ENCODE measurements at places on chromosomes 5 and 9.
A peak's percentile ranks its signal among the peaks of the same experiment; 100 is the strongest.

DNA sequence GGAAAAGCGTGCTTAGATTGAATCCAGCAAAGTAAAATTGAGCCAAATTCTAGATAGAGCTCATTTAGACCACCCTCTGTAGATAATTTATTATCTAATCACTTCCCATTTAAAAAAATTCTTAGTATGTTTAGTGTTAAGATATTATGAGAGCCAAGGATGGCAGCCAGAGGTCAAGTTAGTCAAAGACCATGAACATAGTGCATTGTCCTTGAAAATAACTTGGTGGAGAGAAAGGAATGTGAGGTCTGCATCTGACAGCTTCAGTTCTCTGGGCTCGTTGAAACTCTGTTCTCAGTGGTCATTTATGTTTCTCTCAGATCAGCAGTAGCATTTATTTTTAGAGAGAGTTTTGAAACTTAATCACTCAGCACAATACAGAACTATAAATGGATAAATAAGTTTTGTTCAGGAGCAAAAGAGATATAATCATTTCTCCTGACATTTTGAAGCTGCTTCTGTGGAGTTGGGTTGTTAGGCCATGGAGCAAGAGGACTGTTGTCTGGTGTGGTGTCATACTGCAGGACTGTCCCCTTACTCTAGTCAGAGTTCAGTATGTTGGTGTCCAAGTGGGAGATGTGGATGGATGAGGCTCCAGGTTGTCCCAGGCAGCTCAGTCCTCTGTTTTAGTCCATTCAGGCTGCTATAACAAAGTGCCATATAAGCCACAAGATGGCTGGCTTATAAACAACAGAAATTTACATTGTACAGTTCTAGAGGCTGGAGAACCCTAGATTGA, 337.7 kb downstream of the FBXL7 start:
- DNase-seq = no peak

- no peak for DNase-seq
Observed at GRCh38 chr5:116562669-116563068, 12.0 kb downstream of the SEMA6A start.

DNA sequence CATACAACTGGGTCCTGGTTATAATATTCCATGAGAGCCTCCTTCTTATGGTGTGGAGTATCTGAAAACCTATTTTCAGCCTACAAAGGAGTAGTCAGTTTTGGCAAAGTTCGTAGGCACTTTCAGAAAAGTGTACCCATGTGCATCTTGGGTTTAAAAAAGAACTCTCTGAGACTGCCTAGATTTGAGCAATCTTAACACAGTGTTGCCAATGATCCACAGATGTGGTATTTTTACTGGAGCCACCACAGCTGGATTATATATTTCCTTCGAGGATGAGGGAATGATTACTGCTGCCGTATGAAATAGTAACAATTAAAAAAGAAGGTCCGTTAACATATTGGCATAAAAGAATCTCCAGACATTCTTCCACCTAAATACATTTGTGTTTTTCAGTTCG, 1.1 kb downstream of the PALM2AKAP2 start:
- DNase-seq = no peak

DNA sequence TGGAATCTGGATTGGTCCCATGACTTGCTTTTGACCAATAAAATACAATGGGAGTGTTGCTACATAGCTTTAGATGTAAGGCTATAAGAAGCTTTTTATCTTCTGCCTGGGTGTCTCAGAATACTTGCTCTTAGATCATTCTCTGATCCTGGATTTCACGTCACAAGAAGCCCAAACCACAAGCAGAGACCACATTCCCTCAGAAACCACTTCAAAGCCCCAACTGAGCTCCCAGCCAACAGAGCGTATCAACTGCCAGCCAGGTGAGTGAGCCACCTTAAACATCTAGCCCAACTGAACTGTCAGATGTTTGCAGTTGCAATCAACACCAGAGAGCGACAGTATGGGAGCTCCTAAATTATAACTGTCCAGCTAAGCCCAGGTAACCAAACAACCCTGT, 687.1 kb downstream of the TLE1 start:
- DNase-seq = no peak

- DNase-seq = no peak
Observed at GRCh38 chr5:159274676-159275075, 11.6 kb downstream of the UBLCP1 start.

DNA sequence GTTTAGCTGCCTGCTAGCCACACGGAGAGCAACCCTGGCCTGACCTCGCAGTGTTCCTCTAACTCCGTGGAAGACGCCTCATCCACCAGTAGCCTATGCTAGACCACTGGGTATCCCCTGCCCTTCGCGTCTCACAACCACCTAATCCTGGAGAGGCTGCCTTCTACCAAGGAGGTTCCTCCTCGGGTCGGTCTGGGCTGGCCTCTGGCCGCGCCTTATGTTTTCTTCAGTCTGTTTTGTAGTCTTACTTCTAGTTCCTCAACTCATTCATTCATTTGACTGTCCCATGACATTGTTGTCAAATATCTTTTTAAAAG, 1.6 kb upstream of the TPM2 start:
- no peak for DNase-seq

GRCh38 chr5:159581502-159582249, 251.4 kb upstream of the IL12B start:
- DNase-seq = no peak

DNA sequence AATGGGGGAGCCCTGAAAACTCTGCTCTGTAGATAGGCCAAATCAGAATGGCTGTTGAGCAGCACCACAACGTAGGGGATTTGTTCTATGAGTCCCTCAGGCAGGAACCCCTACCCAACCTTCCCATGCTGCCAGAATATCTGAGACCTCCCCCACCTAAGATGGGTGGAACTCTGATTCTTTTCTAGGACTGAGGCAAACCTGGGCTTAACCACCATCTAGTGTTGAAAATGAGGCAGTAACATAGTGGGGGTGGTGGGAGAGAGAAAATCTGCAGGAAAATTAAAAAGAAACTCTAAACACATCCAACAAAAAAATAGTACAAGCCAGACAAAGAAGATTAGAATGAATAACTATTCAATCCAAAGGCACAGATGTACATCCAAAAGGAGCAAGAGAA, 228.4 kb downstream of the ATPSCKMT start:
- no peak for DNase-seq

GRCh38 chr9:20238921-20239320, 383.4 kb downstream of the MLLT3 start:
- no peak for DNase-seq

DNA sequence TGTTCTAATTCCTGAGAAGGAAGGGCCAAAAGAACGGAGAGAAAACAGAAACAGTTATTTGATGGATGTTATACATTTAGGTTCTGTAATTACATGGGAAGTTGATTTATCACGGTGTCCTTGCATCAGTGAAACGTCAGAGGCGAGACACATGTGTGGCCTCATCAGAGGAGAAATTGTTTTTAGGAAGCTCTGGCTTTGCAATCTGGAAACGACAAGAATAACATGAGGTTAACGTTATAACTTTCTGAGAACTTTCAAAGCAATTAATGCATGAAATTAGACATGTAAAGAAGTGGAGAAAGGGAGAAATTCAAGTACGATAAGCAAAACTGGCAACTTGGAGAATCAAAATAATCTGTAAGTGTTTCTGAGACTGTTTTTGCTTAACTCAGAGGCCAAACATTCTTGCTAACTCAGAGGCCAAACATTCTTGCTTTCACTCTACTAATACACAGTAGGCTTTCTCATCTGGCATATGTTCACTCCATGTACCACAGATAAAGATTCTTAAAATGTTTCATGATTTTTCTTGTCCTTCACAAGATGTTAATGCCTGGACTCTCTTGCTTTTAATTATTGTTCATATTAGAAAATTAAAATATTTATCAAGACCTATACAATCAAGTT, 933.0 kb downstream of the TLE4 start:
- DNase-seq = no peak

DNA sequence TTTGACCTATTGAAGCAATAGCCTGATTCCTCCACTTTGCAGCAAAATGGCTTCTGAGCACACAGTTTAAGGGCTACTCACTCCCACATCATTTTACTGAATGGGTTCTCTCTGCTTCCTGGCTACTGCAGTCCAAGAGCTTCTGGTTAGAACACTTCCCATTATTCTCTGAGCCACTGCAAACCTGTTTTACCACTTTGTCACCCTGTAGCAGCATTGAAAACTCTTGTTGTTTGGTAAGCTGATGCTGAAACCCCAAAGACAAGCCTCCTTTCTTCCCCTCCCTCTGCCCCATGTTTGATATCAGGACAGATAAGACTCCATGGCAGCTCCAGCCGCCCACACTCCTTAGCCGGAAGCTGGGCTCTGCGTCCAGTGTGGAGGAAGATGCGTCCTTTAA, 84.4 kb upstream of the RARS1 start:
- DNase-seq = no peak

DNA sequence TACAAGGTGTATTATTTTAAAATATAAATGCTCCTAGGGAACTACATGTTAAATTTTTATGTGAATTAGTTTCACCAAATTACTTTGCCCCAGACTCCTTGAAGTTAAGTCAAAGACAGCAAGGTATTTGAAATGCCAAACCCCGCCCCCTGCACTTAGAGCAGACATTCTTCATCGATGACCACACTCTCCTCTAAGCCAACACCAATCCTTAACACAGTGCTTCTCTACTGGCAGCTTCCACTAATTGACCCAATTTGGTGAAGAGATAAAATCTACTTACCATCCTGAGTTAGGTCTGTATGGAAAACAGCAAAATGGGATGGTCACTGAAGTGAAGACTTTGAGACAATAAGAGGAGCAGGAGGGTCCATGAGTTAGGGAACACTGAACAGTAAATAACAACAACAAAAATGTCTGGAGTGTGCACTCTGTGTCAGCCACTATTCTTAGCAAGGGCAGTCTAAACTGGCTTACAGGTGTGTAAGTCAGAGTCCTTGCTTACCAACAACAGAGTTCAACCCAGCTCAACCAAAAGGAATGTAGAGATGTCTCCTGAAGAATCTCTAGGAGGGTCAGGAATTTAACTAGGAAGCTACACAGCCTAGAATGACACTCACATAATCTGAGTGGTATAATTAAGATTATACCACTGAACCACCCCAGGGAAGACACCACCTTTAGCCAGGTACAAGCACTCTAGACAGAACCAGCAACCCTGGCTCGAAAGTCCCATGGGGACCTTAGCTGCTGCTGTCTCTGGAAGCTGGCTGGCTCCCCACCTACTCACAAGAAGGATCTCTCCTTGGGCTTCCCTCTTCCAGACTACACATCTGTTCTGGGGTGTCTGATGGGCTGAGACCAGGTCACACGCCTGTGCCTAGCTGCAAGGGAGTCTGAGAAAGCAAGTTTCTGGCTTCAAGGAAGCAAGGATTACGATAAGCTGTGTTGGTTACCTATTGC, 8.8 kb upstream of the UBE2QL1 start:
- DNase-seq = no peak

DNA sequence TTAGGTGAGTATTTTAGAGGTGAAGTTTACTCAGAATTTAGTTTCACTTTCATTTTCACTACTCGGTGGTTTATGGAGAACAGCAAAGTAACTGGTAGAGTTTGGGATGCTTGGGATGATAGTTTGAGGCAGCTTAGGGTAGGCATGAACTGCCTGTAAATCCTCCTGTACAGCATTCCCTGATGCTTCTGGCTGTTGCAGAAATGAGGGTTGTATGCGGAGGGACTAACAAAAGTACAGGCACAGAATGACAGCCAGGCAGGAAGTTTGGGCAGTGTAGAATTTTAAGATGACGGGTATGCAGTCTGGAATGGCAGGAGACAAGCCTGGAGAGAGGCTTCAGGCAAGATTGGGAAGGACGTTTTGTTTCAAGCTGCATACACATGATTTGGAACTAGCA, 48.0 kb upstream of the FAM120AOS start:
- DNase-seq = no peak

- DNase-seq = no peak
Observed at GRCh38 chr5:35902046-35902672, 36.3 kb downstream of the CAPSL start.

GRCh38 chr9:120716483-120716882, 2.2 kb upstream of the MEGF9 start:
- DNase-seq = no peak

GRCh38 chr5:107673039-107673367, 2.3 kb upstream of the EFNA5 start:
- DNase-seq = no peak

DNA sequence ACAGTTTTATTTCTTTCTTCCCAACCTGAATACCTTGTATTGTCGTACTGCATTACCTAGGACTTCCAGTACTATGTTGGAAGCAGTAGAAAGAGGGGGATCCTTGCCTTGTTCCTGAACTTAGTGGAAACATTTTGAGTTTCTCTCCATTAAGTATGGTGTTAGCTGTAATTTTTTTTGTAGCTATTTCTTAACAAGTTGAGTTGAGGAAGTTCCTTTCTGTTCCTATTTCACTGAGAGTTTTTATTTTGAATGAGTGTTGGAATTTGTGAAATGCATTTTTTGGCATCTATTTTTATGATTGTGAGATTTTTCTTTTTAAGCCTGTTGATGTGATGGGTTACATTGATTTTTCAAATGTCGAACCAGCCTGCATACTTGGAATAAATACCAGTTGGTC, 49.0 kb downstream of the FSD1L start:
- no peak for DNase-seq

DNA sequence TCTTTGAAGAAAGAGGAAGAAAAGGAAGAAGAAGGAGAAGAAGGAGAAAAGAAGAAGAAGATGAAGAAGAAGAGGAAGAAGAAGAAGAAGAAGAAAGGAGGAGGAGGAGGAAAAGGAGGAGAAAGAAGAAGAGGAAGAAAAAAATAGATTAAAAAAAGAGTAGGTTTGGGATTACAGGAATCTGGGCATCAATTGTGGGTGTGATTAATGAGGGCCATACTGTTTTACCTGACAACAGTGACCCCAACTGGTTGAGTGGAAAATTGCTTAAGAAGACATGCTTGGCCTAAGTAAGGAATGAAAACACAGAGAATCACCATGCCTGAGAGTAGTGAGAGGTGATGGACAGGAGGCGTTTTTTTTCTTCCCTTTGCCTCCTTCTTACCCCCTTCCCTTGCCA, 114.6 kb downstream of the FAM170A start:
- DNase-seq = peak; percentile 57

GRCh38 chr5:173720953-173721600, 104.6 kb upstream of the BOD1 start:
- DNase-seq = no peak

DNA sequence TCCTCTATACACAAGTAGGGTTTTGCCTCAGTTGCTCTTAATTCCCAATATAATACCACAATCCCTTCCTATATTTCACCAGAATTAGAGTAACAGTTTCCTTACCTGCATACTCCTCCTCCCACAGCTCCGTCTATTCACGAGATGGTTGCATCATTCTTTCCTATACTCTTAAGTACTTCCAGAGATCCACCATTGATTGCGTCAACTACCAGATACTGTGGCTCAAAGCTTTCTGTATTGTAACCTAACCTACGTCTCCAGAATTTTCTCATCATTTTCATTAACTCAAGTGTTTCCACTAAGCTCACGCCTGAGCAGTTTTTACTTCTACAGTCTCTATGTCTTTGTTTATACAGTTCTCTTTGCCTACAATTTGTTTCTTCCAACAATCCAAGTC, 31.2 kb upstream of the MINAR2 start:
- no peak for DNase-seq

DNA sequence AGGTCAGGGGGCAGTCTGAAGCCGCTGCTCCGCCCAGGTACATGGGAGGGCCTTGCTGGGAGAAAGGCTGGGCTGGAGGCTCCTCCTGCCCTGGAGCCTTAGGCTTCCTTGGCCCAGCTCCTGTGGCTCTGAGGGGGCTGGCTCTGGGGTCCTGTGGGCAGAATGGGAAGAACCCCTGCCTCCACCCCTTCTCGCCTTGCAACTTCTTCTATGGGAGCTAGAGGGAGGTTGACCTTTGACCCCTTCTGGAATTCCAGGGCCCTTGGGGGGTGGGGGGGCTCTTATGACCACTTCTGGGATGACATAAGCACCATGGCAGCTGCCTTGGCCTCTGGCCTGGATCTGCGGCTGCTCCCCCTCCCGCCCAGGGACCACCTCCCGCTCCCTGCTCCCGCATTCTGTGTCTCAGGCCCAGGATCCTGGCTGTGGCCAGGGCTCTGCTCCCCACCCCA, 32.2 kb downstream of the IER5L start:
- peak; percentile 96 for DNase-seq
